ENCODE measurements at places on chromosomes 7 and 10.
A peak's percentile ranks its signal among the peaks of the same experiment; 100 is the strongest.

DNA sequence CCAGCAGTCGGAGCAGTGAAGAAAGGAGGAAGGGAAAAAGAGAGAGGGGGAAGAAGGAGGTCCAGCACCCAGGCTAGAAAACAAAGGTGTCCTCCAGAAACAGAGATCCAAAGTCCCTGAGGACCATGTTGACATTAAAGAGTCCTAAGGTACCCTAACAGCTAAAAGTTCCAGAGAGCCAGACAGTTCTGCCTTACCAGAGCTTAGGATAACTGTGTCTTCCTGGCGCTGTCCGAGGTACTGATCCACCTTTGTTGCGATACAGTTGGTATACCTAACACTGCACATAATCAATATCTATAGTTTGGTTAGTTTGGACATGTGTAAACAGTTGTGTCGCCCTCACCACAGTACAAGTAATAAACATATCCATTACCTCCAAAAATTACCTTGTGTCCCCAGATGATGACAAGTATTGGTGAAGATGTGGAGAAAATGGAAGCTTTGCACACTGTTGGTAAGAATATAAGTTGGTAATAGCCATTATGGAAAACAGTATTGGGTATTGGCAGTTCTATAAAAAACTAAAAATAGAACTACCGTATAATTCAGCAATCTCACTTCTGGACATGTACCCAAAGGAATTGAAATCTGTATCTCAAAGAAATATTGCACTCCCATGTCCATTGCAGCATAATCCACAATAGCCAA, 59.8 kb downstream of the GRID1 start:
- no peak for DNase-seq

- DNase-seq, result no peak
Measured at GRCh38 chr10:26755443-26755903, 58.0 kb downstream of the PDSS1 start.

DNA sequence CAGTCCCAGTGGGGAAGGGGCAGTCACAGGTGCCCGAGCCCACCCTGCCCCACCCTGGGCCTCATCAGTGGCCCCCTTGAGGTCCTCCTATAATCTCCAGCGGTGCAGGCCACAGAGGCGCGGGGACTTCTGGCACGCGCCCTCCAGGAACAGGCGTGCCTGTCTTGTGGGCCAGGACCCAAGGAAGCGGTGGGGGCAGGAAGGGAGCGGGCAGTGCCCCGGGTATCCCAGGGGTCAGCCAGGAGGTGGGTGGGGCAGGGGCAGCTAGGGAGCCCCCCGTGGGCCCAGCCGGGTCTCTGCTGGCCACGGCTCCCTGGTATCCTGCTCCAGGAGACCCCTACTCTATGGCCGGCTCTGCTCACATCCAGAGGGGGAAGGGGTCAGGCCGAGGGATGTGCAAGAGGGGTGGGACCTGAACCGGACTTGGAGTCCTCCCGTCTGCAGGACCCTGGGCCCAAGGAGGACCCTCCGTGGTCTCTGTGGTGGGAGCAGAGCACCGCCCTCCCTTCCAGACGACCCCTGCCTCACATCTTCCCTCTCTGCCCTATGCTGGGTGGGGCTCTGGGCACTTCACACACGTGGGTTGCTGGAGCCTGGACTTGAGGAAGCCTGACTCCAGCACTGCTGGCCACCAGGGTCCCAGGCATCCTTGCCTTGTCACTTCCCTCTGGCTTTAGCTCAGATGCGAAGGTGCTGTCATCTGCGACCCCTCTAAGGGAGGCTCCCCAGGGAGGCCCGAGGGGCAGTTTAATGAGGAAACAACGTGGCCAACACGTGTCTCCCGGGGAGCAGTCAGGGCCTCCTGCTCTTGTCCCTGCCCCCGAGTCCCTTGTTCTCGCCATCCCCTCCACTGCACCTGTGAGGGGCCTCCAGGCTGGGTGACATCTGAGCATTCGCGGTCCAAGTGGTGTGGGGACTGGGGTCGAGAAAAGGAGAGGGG, 18.3 kb upstream of the GRIFIN start:
- DNase-seq, result no peak

DNA sequence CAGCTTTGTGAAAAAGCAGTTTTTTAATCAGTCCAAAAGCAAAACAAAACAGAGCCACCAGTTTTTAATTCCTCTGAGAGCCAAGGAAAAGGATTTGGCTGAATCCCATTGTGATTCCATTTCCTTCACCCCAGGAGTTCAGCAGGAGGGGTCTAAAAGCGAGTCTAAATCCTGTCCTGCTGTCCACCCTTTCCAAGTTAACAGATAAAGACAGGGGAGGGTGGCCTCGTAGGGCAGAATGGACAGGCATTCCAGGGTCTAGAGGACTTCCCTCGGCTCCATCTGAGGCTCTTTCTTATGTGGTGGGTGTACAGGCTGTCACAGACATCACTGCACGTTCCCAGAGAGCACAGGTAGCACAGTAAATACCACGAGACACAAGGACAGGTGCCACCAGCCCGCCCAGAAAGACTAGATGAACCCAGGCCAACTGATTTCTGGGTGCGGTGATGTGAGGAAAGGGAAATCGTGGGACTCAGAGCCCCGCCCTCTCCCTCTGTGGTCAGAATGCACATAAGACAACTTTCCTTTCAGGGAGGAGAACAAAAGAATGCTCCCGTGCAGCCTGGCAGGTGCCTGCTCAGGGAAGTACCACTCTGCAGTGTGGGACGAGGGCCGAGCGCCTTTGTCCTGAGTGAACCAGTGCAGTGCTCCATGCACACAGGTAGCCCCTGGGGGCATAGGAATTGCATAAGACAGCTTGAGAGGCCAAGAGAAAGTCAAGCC, 119.7 kb downstream of the ABLIM1 start:
- DNase-seq, result peak; percentile 36

DNA sequence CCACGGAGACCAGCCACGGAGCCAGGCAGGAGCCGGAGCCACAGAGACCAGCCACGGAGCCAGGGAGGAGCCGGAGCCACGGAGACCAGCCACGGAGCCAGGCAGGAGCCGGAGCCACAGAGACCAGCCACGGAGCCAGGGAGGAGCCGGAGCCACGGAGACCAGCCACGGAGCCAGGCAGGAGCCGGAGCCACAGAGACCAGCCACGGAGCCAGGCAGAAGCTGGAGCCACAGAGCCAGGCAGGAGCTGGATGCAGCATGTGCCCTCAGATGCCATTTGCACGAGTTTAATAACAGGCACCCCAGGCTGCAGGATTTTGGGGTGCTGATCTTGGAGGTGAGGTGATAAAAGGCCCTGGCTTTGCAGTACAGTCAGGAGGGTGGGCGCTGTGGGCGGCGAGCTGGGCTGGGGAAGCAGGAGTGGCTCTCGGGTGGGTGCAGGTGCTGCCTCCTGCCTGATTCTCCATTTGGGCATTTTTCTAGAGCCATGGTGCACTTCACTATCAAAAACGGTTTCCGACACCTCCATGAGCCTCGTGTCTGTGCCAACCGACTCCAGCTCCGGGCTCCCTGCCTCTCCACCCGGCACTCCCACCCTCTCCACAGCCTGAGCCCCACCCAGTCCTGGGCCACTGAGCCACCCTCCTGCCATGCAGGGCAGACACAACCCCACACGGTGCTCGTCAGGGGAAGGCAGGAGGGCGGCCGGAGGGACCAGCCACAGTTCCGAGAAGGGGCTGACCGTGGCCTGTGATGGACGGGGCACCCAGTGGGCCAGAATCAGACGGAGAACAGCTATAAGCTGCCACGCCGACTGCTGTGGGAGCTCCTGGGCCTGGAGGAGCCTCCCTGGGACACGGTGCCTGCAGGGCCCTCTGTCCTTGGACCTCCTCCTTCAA, 40.8 kb upstream of the NKX6-2 start:
- DNase-seq, result no peak

GRCh38 chr7:32774541-32774951, 117.0 kb downstream of the KBTBD2 start:
- no peak for DNase-seq

- no peak for DNase-seq
Measured at GRCh38 chr7:44712012-44712411, 36.6 kb upstream of the ZMIZ2 start.

DNA sequence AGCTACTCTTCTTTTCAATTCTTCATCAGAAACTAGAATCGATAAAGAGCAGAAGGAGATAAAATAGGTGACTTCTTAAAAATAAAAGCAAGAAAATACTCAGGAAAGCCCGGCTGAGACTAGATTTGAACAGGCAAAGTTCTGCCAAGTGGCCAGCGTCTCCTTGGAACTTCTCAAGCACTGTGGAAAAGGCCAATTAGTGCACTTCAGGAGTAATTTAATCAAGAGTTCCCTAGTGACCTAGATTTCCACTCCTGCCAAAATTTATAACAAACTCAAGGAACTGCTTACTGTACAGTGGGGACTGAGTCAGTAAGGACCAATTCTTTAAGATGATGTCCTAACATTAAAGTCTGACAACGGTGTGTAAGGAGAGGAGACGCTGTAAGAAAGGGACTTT, 57.3 kb downstream of the CHCHD3 start:
- no peak for DNase-seq

- peak; percentile 90 for DNase-seq
Measured at GRCh38 chr10:70493660-70494234, 15.2 kb downstream of the PALD1 start.

DNA sequence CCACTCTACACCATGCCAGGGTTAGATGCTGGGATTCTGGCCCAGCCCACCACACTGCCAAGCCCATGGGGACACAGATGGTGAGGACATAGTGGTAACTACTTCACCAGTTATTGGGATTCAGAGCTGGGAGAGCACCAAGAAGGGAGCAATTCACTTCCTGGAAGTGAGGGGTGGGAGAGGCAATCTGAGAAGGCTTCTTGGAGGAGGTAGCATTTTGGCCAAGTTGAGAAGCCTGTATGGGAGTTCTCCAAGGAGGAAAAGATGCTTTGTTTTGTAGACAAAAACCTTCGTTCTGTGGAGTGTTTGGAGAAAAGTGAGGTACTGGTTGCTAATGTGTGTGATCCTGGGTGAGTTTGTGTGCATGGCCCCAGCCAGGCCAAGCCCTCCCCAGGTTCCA, 3.8 kb upstream of the PRKRIP1 start:
- DNase-seq, result no peak

GRCh38 chr10:122513053-122513452, 47.5 kb upstream of the DMBT1 start:
- no peak for DNase-seq

- peak; percentile 26 for DNase-seq
Measured at GRCh38 chr7:102432442-102433218, 745 bp upstream of the ORAI2 start.

Measured in NCI-H526 (cell line).